ENCODE measurements at places on chromosomes 12 and 14.

DNA sequence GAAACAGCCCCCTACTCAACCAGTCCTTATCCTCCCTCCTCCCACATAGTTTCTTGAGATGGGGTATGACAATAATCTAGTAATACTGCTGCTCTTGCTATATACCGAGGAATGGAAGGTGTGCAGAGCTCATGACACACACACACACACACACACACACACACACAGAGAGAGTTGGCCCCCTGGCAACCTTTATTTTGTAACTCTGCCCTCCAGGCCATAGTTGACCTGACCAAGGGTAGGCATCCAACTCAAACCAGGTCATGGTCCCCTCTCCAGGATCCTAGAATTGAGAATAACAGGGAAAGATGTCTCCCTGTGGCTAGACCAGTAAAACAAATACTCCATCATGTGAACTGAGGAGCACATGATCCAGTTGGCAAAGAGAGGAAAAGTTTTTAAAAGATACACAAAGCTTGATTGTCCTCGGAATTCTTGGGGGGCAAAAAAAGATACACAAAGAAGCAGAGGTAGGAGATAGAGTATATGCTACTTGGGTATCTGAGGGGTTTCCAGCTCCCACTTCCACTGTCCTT lies 11.3 kb downstream of the ERO1A start:
- DNase-seq = no peak

- no peak for DNase-seq
Observed at GRCh38 chr14:22803687-22803974, 11.6 kb downstream of the SLC7A7 start.

- no peak for DNase-seq
Observed at GRCh38 chr14:54116972-54117371, 160.3 kb upstream of the BMP4 start.

DNA sequence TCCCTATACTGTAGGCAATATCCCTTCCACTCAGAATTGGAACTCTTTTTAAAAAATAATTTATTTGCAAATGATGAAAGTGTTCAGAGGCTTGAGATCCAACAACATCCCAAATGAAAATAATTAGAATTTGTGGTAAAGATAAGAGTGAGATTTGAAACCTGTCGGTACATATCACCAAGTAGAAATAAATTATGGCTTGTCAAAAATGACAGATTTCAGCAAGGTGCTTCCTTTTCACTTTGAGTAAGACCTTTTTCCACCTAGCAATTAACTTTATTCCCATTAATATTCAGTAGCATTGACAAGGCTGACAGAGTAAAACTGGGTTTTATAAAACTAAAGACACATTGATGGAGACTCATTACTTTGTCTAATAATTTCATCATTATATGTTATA lies 107.7 kb upstream of the PRKD1 start:
- DNase-seq = no peak

DNA sequence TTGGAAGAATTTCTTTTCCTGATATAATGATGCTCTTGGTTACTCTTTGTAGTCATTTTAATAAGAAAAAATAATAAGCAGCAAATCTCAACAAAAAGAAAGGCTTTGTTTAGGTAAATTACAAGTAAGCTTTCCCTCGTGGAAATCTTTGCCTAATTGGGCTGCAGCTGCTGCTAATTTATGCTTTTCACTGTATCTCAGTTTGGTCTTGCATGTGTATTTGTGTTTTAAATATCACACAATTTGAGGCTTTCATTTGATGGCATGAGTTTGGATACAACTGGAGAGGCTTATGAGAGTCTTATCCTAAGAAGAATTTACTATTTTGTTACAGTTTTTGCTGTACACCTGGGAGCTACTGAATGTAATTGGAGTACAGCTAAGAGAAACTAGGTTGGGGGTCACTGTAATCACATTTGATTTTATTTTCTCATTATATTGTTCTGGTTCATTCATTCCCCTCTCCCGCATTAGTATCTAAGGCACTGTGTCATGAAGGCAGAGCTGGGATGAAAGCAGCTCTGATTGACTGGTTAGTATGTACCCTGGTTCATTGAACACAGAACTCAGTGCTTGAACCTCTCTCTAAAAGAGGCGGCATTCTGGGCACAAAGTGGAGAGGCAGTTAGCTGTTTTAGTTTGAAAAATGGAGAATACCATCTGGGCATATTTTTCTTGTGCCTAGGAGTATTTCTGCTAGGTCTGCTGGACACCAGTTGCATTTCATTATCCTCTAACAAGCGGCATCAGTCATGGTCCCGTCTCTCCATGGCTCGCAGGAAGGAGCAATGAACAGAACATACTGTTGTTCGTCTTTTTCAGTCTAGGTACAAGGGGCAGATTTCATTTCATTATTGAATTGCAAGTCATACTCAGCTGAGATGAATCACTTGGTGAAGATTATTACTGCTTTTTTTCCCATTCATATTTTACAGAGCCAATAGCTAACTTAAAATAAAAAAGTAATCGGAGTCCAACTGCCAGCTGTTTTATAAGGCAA lies 118.0 kb upstream of the TMEM260 start:
- no peak for DNase-seq

DNA sequence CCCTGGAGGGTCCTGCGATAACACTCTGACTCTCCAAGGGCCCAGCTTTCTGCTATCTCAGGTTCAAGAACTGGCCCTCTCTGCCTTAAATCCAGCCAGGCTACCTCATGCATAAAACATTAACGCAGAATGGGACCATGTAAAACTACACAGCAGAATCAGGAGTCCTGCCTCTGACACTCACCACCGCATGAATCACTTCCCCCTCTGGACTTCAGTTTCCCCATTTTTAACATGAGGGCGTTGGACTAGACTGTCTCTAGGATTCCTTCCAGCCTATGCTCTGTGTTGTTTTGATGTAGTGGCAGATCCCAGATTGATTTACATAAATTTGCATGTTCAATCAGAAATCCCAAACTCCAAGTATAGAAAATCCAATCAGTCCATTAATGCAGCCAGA lies 3.3 kb downstream of the NCKAP5L start:
- DNase-seq = no peak

GRCh38 chr14:55074662-55075061 lies 23.2 kb downstream of the MAPK1IP1L start:
- DNase-seq = no peak

DNA sequence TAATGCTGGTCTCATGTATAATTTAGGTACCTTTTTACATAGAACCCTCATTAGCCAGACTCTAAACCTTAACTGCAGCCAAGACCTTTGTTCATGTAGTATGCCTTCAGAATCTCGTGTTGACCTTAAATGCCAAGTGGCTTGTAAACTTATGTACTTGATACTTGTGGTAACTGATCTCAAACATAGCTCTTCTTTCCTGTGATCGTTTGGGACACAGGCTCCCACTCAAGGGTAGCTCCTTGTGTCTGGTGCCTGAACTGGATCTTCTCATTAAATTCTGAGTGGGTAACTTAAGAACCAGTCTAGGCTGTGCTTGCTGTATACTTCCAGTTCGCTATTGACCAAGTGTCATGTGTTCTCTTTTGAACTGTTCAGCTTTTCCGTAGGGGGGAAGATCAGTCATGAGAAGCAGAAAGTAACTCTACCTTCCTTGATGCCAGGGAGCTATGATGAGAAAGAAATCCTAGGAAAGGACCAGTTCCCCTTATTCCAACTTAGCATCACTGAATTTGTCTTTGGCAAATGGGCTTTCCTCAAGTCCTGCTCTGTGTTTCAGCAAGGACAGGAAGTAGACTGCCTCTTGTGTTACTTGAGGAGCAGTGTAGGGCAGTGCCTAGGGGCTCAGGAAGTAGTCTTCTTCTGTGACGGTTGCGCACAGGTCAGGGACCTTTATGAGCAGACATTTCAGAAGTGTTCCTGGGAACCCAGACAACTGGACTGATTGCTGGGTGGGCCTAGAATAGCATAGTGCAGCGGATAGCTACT lies 2.5 kb downstream of the LGALS3 start:
- DNase-seq = no peak

GRCh38 chr12:5967645-5968415 lies 22.8 kb upstream of the ANO2 start:
- no peak for DNase-seq
